Activated naive CD8-positive, alpha-beta T cell treated with anti-CD3 and anti-CD28 coated beads, Interleukin-2, amount 50 U/mL, for 16 hours (primary cell): ENCODE measurements at places on chromosomes 6 and 20.

GRCh38 chr6:78670802-78671201 is 196.5 kb upstream of the IRAK1BP1 start:
- no peak for DNase-seq

DNA sequence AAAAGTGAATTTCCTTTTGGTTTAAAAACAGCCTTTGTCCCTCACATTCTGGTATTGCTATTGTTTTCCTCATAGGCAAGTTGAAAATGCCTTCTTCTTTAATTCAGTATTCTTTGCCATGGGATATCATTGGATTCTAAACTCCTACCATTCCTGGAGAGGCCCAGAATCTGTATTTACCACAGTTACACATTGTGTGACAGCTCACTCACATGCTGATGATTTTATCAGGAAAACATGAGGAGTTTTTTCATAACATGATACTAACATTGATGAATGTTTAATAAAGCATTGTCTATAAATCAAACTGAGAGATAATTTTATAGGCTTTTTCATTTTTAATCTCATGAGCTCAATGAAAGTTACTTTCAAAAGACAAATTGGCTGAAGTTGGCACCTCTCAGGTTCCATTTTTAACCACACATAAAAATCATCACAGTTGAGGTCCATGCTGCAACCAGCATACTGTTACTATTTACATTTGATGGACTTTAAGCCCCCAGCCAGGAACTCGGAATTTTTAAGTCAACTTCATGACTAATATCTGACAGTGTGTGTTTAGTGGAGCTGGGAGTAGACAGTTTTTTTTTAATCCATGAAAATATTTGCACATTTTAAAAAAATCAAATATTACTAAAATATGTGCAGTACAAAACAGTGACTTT is 82.8 kb downstream of the FAM83B start:
- no peak for DNase-seq

DNA sequence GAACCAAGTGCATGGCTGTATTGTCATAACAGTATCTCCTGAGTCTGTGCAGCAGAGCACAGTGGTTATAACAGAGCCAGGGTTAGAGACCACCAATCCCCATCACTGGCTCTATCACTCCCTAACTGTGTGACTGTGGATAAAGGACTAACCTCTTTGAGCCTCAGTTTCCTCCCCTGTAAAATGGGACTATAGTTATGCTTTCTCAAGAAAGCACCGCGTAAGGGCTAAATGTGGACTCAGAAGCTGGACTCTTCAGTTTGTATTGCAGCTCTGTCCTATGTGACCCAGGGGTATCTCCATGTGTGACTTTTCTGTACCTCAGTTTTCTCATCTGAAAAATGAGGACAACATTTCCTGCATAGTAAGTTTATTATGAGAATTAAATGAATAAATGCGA is 59.9 kb downstream of the TRAM2 start:
- no peak for DNase-seq

GRCh38 chr6:113594726-113595125 is 262.4 kb upstream of the MARCKS start:
- no peak for DNase-seq

DNA sequence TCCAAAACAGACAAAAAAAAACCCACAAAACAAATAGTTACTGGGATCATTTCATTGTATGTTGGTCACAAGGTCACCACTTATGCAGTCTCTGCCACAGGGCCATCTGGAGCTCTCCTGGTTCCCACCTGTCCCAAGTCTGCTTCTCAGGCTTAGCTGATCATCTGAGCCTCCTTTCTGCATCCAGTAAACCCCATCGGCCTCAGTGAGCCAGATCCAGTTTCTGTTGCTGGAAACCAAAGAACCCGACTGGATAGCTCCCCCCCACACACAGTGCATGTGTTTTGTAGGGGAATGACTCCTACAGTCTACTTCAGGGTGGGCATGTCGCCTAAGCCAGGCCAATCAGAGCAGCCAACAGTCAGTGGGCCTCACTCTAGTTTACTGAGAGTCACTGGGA is 233.3 kb downstream of the PREX1 start:
- DNase-seq: no peak

- no peak for DNase-seq
Measured at GRCh38 chr6:108133594-108134179, 32.1 kb upstream of the NR2E1 start.

DNA sequence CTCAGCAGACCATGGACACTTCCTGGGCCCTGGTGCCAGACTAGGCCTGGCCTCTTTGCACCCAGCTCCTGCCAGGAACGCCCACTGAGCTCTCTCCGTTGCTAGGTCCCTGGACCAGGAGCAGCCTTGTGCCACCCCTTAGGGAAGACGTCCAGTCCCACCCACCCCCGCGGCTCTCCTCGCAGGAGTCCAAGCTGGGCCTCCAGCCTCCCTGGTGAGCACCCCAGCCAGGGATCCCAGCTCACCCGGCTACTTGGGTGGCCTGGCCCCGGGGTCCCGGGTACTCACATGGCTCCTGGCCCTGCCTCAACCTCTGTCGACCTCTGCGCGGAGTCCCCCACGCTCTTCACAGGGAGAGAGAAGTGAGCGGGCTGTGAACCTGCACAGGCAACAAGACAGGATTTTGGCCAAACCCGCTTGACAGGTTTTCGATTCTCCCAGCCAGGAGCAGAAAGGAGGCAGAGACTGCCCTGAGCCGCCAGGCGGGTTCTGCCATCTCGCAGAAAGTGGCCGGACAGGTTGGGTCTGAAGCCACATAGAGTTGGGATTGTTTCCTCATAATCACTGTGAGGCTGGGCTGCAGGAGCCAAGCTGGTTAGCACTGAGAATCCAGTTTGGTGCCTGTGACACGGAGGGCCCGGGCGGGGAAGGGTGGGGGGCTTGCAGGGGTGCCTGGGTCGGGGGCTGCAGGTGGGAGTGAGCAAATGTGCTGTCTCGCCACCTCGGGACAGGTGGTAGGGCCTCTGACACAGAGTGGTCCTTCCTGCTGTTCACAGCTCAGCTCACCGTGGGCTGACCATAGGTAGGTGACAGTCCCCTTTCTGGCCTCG is at the start of gene RBBP8NL:
Gene RBBP8NL, minus strand, starts transcription at position 368 of the 830 bp plus-strand sequence. CDS start 7,892 bp downstream, outside the sequence.
- DNase-seq: no peak

DNA sequence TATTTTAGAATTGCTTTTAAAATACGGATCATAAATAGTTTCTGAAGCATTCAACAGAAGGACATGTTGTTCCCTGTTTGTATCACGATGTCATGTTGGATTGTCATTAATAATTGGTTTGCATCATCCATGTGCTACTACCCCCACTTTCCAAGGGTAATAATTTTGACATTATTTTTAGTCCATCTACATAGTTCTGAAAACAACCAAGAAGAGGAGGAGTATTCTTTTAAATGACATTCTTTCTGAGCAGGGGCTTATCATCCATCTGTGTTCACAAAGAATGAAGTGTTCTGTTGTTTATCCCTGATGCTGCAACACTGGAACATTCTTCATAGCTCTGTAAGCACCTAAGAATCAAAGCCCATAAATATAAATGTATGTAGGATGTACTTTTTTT is 151.0 kb upstream of the CITED2 start:
- no peak for DNase-seq

- no peak for DNase-seq
Measured at GRCh38 chr6:100100776-100101175, 106.8 kb upstream of the MCHR2 start.

- DNase-seq: no peak
Measured at GRCh38 chr6:93468291-93468690, 48.9 kb upstream of the EPHA7 start.

DNA sequence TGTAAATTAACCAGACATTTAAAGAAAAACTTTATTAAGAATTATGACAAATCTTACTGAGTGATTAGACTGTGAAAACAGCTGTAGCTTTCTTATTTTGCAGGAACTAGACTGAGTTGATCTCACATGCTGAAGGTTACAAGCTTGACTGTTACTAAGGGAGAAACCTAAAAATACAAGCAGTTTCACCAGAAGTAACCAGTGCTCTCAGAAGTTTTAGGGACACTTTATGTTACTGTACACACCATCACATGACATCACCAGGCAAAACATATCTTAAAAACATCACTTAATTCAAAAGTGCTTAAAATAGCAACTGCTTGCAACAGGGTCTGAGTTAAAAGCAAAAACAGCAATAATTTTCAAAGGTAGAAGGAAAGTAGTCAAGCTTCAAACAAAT is 5.4 kb downstream of the FBXO30 start:
- DNase-seq: no peak

DNA sequence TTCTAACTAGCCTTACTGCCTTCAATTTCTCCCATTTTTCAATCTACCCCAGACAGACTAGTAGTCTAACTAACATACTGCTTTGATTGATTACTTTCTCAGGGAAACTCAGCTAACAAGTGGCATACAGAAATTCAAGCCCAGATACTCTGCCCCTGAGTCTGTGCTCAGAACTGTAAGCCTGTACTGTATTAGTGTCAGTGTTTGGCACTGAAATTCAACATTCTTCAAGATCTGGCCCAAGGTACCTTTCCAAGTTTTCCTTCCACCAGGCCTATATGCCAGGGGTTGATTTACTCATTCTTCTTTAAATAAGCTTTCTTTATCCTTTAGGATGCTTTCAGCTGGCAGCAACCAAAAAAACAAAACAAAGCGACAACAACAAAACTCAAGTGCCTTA is 433.2 kb upstream of the MARCKS start:
- no peak for DNase-seq

- no peak for DNase-seq
Measured at GRCh38 chr6:146515212-146515611, 28.4 kb upstream of the RAB32 start.

GRCh38 chr6:68615938-68616337 is 19.1 kb upstream of the ADGRB3 start:
- no peak for DNase-seq

DNA sequence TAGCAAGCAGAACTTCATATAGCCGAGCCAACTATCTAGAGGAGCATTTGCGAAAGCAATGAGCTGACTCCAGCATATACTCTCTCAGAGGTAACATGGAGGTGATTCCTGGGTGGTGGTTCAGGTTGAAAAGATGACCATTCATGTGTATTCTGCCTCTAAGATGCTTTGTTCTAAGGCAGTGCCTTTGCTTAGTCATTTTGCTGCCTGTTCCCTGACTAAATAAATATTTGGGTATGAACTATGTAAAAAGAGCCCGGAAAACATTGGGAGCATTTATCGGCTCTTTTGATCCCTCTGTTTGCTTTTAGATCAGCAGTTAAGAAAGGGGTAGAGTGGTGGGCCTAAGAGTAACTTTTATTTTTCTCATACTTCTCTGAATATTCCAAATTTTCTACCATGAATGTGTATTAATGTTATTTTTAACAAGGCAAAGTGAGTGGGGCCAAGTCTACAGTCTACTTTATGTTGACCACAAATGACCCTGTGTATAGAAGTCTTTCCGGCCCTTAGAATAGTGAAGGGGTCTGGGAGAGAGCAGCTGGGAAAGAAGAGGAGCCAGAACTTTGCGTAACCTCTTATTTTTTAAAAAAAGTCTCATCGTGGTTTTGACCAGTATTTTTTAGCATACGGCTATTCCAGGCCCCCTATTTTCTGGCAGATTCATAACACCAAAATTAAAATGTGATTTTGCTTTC is 206.5 kb upstream of the EYA4 start:
- no peak for DNase-seq

- DNase-seq: no peak
Measured at GRCh38 chr6:96013531-96013930, 2.2 kb upstream of the FUT9 start.

DNA sequence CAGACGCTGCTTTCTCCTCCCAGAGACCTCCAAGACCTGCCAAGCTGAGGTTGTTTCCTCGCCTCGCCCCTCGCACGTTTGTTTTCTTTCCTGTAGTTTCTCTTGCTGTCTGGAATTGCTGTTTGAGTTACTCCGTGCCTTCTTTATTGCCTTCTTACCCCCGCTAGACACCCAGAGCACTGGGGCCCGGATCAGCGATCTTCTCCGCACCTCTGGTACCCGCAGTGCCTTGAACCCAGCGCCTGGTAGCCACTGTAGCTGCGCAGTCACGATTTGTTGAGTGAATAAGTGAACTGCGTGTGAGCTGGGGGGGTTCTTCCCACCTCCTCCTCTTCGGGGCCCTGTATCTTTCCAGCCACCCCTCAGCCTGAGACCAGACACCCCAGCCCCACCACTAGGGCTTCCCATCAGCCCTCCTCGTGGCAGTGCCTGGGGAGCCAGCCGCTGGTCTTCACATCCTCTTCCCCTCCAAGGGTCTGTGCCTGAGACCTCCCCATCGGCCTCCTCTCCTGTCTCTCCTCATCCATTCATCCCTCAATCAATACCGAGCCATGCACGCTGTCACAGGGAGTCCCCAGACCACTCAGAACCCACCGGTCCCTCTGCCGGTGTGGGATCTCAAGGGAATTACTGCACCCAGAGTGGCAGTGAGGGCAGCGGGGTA is 849 bp upstream of the BMP7 start:
- no peak for DNase-seq

DNA sequence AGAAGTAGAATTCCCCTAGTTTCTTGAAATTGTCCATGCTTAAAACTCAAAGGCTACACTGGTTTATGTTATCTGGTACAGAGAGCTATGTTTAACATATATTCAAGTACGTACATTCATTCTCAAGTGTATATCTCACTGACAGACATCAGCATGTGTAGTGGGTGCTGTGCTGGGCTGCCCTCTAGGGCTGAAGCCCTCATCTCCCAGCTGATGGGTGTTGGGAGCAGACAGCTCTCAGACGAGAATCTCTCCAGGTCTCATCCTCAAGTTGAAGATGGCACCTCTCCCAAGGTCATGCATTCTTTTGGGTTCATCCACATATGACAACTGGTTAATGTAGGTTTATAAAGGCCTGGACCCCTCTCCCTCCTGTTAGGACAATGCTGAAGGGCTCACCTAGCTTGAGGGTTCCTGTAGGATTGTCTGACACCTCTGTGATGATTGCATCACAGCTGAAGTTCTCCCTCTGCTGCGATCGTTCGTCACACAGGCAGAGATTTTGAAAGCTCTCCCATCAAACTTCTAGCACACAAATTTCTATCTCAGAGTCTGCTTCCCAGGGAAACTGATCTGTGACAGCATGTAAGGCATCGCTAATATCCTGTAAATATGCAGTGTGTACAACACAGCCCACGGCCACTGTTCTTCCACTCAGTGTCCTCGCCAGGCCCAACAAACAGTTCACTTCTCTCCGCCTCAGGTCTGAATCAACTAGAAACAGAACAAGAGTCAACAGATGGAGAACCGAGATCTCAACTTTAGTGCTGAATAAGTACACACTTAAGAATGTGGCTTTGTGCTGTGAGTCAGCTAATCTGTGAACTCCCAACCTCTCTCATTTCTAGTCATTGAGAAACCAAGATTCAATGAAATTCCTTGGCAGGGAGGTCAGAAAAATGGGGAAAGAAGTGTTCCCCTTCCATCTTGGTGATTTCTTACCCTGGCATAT is 43.2 kb downstream of the PREP start:
- no peak for DNase-seq

DNA sequence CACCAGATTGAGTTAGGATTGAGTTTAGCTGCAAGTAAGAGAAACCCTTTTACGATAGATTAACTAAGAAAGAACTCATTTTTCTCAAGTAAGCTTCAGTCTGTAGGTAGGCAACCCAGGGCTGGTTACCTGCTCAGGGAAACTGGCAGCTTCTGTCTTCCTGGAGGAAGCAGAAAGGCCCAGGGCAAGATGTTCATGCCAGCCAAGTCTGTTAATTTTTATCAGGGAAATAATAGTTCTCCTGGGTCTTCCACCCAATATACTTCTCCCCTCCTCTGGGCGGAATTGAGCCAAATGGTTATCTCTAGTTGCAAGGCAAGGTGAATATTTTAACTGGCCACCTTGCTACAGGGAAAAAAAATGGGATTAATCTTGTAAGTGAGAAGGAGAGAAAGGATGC is 98.2 kb downstream of the UTRN start:
- DNase-seq: no peak
